Sigmoid colon (tissue), 7 donors: ENCODE measurements at places on chromosomes 11 and 22. TPM values are rescaled to one million over a fixed set of nuclear protein-coding genes. Genes with fewer than 3 reads are reported as not detected.

DNA sequence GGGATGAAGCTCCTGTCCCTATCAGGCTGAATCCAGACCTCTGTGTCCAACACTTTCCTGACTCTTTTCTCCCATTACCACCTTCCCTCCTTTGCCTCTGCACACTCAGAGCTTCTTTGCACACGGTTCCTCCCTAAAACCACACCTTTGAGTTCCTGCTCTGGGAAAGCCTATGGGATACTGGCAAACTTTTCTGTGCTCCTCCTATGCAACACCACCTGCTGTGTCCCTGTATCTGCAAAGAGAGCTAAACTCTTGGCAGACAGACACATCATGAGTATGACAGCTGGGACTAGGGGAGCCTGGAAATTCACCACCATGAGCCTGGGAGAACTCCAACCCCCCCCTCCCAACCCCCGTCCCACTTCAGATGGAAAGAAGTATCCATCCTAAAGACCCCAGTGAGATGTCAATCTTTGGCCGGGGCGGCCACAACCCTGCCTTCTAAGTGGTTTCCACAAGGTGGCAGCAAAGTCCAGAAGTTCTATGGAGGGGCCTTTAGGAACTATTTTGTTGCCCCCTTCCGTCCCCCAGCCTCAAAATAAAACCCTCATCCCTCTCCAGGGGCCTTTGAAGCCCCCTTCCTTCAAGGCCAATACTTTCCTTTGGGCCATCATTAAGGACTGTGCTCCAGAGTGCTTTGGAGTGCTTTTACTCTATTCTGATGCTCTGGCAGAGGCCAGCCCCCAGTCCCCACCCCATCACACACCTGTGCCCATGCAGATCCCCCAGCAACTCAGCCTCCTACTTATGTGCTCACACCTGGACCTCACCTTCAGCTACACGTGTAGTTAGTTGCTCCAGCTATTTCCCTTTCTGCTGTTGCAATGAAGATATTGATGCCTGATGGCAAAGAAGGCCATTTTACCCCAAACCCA, 19.4 kb downstream of the HTR3A start:
- DNase-seq, result no peak

DNA sequence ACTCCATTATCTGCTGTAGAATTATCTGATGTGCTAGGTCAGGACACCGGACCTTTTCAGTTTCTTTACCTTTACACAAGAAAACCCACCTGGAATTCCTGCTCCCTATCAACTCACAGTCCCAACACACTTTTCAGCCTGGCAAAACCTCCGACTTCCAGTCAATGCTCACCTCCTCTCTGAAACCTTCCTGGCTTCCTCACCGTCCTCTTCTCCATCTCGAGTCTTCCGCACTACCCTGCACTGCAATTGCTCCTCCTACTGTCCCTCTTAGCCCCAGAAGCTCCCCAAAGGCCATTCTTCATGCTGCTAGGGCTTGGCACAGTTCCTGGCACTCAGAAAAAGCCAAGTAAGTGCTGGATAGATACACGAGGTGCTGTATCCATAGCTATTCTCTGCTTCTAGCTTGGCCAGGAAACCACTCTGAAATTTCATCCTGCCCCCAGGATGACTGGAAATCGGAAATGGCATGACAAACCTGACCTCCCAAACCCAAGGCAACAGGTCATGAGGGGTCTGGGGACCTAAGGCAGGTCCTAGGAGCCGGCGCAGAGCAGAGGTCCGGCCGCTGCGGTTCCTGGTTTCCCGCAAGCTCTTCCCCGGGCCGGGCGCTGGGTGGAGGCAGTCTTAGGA, 702 bp downstream of the SYN3 start:
- DNase-seq, result no peak

RTN4R gene
- not detected for total RNA-seq

UVRAG gene
- 37.2 TPM for total RNA-seq

DNA sequence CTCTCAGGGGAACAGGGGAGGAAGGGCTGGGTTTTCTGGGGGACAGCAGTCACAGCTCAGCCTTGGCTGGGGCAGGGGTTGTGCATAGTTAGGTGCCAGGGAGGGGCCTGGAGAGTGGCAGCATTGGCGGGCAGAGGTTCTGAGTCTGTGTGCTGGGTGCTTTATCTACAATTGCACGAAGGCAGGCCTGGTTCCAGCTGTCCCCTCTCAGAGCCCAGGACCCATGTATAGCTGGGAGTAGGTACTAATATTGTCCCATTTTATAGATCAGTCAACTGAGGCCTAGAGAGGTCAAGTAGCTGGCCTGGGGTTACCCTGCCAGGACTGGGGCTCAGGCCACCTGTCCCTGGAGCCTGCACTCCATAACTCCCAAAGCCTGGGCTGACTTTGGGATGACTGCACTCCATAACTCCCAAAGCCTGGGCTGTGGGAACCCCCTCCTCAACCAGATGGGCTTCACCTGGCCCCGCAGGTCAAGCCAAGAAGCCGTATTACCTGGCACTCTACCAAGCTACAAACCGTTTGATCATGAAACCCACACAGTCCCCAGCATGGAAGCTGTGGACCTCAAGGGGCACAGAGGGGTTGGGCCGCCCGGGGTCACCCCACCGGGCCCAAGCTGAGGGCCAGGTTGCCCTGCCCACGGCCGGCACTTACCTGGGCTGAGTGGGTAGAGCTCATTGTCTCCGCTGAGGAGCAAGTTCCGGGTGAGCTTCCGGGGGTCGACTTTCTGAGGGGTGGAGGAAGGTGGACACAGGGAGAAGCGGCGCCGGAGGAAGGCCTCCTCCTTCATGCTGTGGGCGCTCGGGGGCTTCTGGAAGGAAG, 36.5 kb downstream of the OSBPL5 start:
- peak; percentile 62 for DNase-seq

IFT27 gene
- 24.3 TPM for total RNA-seq

- peak; percentile 80 for DNase-seq
Measured at GRCh38 chr11:9046481-9046880, 42.7 kb upstream of the NRIP3 start.

GRCh38 chr11:130592056-130592455, 143.6 kb downstream of the ADAMTS15 start:
- DNase-seq, result no peak

FOLR1 gene
- total RNA-seq, result 0.71 TPM

DNA sequence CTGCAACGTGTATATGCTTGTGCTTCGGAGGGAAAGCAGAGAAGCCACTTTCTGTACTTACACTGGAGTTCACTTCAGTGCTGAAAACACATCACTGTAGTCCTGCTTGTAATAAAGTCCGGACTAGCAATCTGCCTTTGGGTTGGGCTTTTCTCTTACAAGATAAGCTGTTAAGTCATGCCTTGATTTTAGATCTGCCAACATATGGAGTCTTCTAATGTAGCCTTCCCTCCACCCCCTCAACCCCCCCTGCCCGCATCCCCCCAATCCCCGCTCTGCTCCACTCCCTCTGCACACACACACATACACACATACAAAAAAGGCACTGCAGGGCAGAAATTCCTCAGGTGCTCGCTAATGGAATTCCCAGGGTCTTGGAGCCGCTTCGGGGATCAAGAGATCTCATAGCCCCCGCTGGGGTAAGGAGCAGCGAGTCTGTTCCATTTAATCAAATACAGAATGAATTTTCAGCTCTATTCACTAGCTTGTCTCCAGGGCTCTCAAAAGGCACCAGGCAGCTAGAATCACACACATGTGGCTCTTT, 3.4 kb downstream of the CDON start:
- DNase-seq, result no peak

DNA sequence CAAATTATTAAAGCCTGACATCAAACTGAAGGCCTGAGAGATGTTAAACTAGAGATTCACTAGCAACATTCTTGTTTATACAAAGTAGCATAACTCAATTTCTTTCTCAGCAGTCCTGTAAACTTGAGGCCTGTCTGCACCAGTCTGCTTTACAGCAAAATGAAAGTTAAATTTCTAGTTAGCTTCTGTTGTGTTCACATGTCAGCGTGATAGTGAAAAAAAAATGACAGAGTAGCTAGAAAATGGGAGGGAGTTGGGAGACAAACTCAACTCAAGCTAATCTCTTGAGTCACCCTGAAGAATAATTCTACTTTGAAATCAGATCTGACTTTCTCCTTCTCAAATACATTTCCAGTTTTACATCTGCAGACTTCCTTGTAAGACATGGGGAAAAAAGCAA, 6.5 kb downstream of the RBFOX2 start:
- DNase-seq, result no peak

VSIG2 gene
- 0.36 TPM for total RNA-seq

DNA sequence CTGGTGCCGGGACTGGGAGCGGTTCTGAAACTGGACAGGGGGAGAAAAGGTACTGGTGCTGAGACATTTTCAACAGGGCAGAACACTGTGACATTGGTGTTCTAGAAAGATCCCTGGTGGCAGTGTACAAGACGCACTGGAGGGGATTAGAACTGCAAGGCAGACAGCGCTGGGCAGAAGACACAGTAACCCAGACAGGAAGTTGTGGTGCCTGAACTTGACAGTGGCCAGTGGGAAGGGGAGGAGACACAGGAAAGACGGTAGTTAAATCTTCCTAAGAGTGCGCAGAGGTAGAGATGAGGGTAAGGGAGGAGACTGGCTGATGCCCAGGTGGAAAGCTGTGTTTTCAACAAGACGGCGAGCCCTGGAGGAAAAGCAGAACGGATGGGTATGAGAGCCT, 24.5 kb downstream of the FAM227A start:
- no peak for DNase-seq

RHOD gene
- 14.1 TPM for total RNA-seq

SCT gene
- not detected for total RNA-seq

GPR83 gene
- total RNA-seq, result 0.55 TPM

GRCh38 chr11:45180848-45181192, 34.4 kb downstream of the PRDM11 start:
- DNase-seq, result peak; percentile 88

DNA sequence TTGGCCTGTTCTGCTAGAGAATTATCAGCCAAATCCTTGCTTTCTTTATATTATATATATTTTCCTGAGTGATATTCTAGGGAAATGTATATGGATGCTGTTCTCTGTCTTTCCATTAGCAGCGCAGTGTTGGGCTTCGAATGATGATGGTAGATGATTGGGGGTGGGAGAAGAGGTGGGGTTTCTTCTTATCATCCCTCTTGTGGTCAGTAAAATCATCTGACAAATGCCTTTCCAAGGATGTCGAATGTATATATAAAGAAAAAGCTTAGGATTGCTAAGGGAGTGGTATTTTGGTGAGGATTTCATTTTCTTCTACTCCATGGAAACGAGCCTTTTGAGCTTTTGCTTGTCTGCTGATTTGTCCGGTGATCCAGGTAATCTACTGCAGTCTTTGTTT, 48.9 kb downstream of the ARHGEF12 start:
- DNase-seq, result no peak

DNA sequence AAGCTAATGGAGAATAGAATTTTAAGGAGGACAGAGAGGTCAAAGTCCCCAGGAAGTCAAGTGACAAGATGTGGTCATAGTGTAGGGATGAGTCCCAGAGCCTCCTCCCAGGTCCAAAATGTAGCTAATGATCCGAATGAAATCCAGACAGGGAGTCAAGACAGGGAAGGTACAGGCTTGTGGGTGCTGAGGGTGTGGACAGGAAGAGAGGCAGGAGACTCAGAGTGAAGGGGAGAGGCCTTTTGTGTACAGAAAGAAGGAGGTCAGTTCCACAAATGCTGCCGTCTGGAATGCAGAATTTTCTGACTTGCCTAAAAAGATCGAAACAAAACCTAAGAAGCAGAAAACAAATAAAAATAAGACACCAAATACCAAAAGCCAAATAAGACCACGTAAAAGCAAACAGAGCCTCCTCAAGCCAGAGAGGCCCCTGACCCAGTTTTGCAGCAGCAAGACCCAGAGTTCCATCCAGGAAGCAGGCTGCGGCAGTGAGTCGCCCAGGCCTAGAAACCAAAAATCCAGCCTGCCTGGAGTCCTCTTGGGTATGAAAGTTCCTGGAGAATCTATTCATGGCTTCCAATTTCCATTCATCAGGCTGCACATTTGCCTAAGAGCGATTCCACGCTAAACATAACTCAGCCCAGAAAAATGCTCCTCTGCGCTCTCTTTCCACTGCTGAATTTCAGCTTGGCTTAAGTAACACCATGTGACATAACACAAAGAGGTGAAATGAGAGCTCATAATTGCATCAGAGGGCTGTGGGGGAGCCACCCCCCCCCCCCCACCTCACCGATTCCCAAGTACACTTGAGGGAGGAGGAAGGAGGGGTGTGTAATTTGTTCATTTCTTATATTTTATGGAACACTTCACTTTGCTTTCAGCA, 71.2 kb downstream of the KIRREL3 start:
- no peak for DNase-seq

GRCh38 chr11:68473693-68474092, 13.1 kb downstream of the PPP6R3 start:
- DNase-seq, result no peak

DNA sequence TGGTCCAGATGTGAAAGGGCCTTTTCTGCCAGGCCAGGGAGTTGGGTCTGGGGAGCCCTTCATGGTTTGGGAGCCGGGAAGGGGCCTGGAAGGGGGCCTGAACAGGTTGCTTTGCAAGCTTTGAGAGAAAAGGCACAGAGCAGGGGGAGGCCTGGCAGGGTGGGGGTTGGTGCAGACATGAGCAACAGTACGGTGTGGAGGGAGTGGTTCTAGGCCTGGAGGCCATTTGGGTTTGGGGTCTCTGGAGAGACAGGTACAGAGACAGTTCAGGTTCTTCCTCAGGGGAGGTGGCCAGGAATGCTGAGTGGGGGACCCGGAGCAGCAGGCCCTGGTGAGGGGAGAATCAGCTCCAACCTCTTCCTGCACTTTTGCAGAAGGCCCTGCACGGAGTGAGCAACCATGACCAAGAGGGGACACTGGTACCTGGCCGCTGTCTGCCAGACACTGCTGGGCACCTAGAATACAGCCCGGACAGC, 1.4 kb downstream of the KDELR3 start:
- no peak for DNase-seq

PKDREJ gene
- total RNA-seq, result not detected

DNA sequence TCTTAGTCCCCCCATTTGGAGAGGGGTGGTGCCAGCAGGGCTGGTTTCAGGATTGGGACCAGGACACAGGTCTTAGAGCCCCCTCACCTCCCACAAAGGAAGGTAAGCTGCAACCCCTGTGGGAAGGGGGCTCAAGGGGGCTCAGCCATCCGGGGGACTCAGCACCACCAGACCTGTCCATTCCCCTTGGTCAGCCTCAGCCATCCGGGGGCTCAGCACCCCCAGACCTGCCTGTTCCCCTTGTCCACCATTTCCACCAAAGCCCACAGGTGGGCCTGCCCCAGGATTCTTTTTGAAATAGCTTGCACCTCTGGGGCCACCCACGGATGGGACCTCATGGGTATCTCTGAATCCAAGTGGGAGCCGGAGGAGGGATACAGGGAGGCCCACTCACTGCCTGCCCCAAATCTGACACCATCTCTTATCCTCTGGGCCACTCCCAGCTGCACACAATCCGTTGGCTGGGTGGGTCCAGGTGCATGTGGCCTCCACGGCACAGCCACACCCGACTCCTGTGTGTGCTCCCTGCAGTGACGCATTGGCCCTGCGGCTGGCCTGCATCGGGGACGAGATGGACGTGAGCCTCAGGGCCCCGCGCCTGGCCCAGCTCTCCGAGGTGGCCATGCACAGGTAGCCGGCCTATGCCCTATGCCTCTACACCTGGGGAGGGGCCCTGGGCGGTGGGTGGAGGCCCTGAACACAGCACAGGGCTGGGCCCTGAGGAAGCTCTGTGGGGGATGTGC, 15.9 kb downstream of the MCAT start:
- DNase-seq, result no peak

- DNase-seq, result no peak
Measured at GRCh38 chr11:44338698-44339529, 29.0 kb upstream of the ALX4 start.

GRCh38 chr11:35265755-35266454, 126.9 kb downstream of the CD44 start:
- no peak for DNase-seq

GRIA4 gene
- total RNA-seq, result 1.9 TPM

- DNase-seq, result peak; percentile 44
Measured at GRCh38 chr22:49590381-49590780, 237.3 kb downstream of the BRD1 start.

ACP2 gene
- total RNA-seq, result 38.8 TPM
